ENCODE measurements at places on chromosomes 12 and 14. TPM values are rescaled to one million over a fixed set of nuclear protein-coding genes. Genes with fewer than 3 reads are reported as not detected.

Gene KCNH3
- total RNA-seq, result not detected

Gene GLIPR1
- total RNA-seq, result 1.3 TPM

Gene CCDC197
- not detected for total RNA-seq

Gene TNFRSF1A
- total RNA-seq, result 55.6 TPM

Gene LMO3
- under 0.01 TPM for total RNA-seq

- DNase-seq, result no peak
Observed at GRCh38 chr14:91750634-91751198, 18.8 kb upstream of the CATSPERB start.

GRCh38 chr12:9244894-9245293 is 36.7 kb upstream of the PZP start:
- no peak for DNase-seq

DNA sequence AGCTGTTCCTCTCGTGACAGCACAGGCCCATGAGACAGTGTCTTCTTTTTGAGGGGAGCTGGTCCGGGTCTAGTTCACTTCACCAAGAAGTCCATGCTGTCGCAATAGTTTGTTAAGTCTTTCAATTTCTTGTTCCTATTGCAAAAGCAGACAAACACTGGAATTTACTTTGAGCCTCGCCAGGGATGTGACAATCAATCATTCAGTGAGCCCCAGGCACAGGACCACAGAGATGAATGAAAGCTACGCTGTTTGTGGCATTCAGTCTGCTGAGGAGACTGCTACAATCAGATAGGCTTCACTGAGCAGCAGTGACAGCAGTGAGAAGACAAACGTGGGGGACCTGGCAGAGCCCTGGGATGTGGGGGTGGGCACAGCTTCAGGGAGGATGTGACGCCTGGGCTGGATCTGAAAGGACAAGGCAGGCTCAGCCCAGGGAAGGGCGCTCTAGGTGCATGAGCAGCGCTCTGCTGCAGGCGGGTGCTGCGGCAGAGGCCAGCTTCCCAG is 35.5 kb downstream of the TCTN1 start:
- DNase-seq, result no peak

- DNase-seq, result no peak
Observed at GRCh38 chr12:52200086-52200780, 8.4 kb upstream of the KRT80 start.

DNA sequence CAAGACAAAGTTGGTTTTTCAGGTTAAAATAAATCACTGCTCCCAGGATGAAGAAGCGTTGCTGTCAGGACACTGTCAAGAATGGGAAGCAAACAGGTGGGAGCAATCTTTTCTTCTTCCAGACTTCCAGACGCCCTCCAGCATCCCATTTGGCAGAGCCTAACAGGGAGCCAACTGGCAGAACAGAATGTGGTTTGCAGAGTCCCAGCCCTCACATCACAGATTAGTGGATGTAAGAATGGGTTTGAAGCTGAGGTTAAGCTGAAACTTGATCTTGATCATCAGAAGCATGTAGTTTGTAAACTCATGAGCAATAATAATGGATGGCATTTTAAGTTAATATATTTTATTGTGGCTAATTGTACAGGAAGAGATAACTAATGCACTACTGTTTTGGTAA is 636.4 kb downstream of the SLC6A15 start:
- DNase-seq, result no peak

DNA sequence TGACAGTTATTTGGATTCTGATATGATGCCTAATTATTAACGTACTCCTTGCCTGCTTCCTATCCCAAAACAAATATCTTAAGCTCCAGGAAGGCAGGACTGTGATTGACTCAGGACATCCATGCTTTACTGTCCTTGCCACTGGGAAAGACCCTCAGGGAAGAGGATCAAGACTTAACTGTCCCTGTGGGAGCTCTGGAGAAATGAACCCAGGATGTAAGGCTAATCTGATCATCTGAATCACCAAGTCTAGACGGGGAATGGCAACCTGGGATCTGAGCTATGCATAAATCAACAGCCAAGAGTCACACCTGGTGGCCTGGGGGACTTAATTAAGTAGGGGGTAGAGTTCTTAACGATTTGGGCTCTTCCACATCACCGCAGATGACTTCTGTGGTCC is 153.2 kb upstream of the BCL2L14 start:
- no peak for DNase-seq

- no peak for DNase-seq
Observed at GRCh38 chr14:51613416-51613815, 38.3 kb upstream of the FRMD6 start.

GRCh38 chr12:100266585-100266834 is 369 bp downstream of the DEPDC4 start:
- no peak for DNase-seq

- no peak for DNase-seq
Observed at GRCh38 chr12:121240484-121241101, 30.7 kb downstream of the P2RX4 start.

- DNase-seq, result peak; percentile 64
Observed at GRCh38 chr14:105474483-105475268, at the start of gene CRIP2. TSS of gene CRIP2 (plus strand) at chr14:105474821. CDS start at chr14:105474863, 42 bp downstream.

- peak; percentile 81 for DNase-seq
Observed at GRCh38 chr14:99745307-99745951, 47.8 kb upstream of the EML1 start.

DNA sequence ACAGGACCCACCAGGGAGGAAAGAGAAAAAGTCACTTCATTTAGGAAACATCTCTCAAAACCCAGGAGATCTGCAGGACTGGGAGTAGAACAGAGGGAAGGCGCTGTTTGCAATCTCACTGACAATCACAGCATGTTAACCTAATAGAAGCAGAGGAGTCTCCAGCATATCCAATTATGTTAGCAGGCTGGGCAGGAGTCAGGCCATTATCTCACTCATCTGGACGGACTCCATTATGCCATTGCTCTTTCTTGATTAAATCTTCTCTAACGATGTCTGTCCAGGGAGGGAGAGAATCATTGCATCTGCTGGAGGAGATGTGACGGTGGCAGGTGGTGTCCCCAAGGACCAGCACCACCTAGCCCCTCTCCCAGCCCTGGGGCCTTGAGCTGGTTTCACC is 203.8 kb upstream of the SFSWAP start:
- no peak for DNase-seq

DNA sequence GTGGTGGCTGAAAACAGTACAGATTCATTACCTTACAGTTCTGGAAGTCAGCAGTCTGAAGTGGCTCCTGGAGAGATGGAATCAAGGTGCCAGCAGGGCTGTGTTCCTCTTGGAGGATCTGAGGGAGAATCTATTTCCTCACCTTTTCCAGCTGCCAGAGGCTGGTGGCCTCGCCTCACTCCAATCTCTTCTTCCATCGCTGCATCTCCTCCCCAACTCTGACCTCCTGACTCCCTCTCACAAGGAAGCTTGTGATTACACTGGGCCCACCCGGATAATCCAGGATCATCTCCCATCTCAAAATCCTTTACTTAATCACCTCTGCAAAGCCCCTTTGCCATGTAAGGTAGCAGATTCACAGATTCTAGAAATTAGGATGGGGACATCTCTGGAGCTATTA is 11.4 kb upstream of the NCOR2 start:
- no peak for DNase-seq

Data from lung microvascular endothelial cell (primary cell).